T-helper 17 cell (primary cell): ENCODE measurements at places on chromosomes 13 and 19.

- no peak for DNase-seq
Measured at GRCh38 chr13:36028359-36029025, 102.7 kb downstream of the DCLK1 start.

GRCh38 chr13:30255696-30256095, 51.7 kb downstream of the KATNAL1 start:
- no peak for DNase-seq

- DNase-seq, result no peak
Measured at GRCh38 chr13:110779022-110779421, 65.5 kb downstream of the ING1 start.

GRCh38 chr13:49524740-49525501, 29.2 kb downstream of the PHF11 start:
- DNase-seq, result no peak

GRCh38 chr13:98918771-98919170, 59.1 kb downstream of the DOCK9 start:
- no peak for DNase-seq

- DNase-seq, result no peak
Measured at GRCh38 chr13:100130930-100131511, 42.1 kb downstream of the PCCA start.
